ENCODE measurements at places on chromosomes 6 and 20.

- H3K4me3 ChIP-seq: no peak overlapping the region
- DNase-seq: no peak
- H3K4me1 ChIP-seq: no peaks in the 10 kb centered on the region
Observed at GRCh38 chr6:106751501-106752252, 122.3 kb downstream of the QRSL1 start.

GRCh38 chr20:46073443-46073842, 16.3 kb downstream of the NCOA5 start:
- H3K27ac ChIP-seq: no peak overlapping the region
- no peak overlapping the region for H3K4me3 ChIP-seq
- H3K27me3 ChIP-seq: no peaks in the 10 kb centered on the region
- DNase-seq: no peak
- peaks cover 13% of the 10 kb centered on the region for H3K36me3 ChIP-seq
- peaks cover 3% of the 10 kb centered on the region for H3K4me1 ChIP-seq

DNA sequence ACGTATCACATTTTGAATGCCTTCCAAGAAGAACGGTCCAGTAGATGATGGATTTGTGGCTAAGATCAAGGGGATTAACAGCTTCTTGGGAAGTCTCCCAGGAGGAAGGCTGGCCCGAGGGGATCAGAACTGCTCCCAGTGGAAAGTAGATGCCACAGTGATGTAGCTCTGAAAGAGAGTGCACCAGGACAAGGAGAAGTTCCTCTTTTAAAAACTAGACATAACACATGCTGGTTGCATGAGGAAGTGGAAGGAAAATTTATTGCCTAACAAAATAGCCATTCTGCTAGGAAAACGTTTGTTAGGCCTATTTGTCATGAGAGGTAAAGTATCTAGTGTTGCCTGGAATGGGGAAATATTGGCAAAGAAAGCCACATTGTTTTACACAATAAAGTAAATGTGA, 87.8 kb downstream of the CDH26 start:
- H3K4me3 ChIP-seq: no peak overlapping the region
- no peaks in the 10 kb centered on the region for H3K36me3 ChIP-seq
- H3K27ac ChIP-seq: no peak overlapping the region
- peaks cover 4% of the 10 kb centered on the region for H3K27me3 ChIP-seq
- H3K4me1 ChIP-seq: peaks cover 9% of the 10 kb centered on the region

GRCh38 chr20:45552456-45552855, 5.3 kb upstream of the EPPIN start:
- H3K27ac ChIP-seq: no peak overlapping the region
- no peaks in the 10 kb centered on the region for H3K36me3 ChIP-seq
- H3K4me1 ChIP-seq: no peaks in the 10 kb centered on the region
- no peak for DNase-seq
- H3K27me3 ChIP-seq: peaks cover 47% of the 10 kb centered on the region

DNA sequence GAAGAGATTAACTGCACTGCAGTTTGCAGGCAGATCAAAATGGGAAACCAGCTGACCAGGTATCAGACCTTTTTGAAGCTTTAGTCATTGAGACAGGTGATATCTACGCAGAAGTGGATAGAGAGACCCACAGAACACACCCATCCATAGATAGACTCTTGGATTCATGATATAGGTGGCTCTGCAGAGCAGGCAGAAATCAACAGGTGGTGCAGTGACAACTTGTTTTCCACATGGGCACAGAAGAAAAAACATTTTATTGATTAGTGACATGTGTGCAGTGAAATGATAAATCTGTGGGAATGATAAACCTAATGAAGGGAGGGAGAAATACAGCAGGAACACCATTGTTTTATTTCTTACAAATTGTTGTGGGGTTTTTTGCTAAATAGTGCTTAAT, 45.2 kb downstream of the NUDT3 start:
- H3K27me3 ChIP-seq: no peaks in the 10 kb centered on the region
- peaks cover 24% of the 10 kb centered on the region for H3K4me1 ChIP-seq
- DNase-seq: no peak
- no peak overlapping the region for H3K27ac ChIP-seq
- no peak overlapping the region for H3K4me3 ChIP-seq
- no peaks in the 10 kb centered on the region for H3K36me3 ChIP-seq

DNA sequence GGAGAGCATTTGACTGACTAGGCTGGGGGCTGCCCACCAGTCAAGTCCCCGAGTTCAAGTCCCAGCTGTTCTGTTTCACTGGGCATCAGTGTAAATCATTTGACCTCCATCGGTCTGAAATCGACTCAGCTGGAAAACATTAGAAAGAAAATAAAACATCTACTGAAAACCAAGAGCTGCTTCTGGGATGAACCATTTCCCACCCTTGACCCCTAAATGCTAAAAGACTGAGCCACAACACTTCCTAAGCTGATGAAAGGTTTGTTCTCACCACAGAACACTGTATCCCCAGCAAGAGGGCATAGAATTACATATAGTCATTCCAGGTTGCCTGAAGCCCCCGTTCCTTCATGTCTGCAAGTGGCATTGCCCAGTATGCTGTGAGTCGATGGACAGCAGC, 237.0 kb upstream of the TAB2 start:
- no peaks in the 10 kb centered on the region for H3K27me3 ChIP-seq
- no peak for DNase-seq
- H3K36me3 ChIP-seq: no peaks in the 10 kb centered on the region
- peak overlapping the region; percentile 62 for H3K27ac ChIP-seq
- H3K4me1 ChIP-seq: peaks cover 26% of the 10 kb centered on the region

DNA sequence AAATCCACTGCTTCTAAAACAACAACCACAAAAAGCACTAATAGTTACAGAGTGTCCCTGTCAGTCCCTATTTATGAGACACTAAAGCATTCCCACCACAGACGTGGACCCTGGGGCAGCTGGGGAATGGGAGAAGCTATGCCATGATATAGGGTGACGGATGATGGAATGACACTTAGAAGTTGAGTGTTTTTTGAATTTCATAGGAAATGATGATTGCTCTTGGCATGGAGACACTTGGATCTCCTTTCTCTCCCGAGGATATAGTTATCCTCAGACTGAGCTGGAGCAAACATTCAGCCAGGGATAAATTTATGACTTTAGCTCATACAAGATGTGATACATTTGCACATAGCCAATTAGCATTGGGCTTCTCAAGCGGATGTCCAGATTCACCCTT, 151.2 kb downstream of the EDN3 start:
- H3K4me3 ChIP-seq: no peak overlapping the region
- H3K27ac ChIP-seq: no peak overlapping the region
- peaks cover 31% of the 10 kb centered on the region for H3K27me3 ChIP-seq
- no peaks in the 10 kb centered on the region for H3K36me3 ChIP-seq

- no peak overlapping the region for H3K4me3 ChIP-seq
- no peak overlapping the region for H3K27ac ChIP-seq
- H3K36me3 ChIP-seq: no peaks in the 10 kb centered on the region
Observed at GRCh38 chr6:39841291-39841690, 49.1 kb downstream of the DAAM2 start.

- no peaks in the 10 kb centered on the region for H3K4me1 ChIP-seq
- H3K36me3 ChIP-seq: peaks cover 12% of the 10 kb centered on the region
- DNase-seq: no peak
- H3K27ac ChIP-seq: no peak overlapping the region
Observed at GRCh38 chr6:66558189-66558588, 851.2 kb upstream of the EYS start.

GRCh38 chr6:167058261-167058660, 59.1 kb downstream of the CEP43 start:
- H3K4me3 ChIP-seq: no peak overlapping the region
- H3K36me3 ChIP-seq: no peaks in the 10 kb centered on the region
- H3K27me3 ChIP-seq: peaks cover 9% of the 10 kb centered on the region

DNA sequence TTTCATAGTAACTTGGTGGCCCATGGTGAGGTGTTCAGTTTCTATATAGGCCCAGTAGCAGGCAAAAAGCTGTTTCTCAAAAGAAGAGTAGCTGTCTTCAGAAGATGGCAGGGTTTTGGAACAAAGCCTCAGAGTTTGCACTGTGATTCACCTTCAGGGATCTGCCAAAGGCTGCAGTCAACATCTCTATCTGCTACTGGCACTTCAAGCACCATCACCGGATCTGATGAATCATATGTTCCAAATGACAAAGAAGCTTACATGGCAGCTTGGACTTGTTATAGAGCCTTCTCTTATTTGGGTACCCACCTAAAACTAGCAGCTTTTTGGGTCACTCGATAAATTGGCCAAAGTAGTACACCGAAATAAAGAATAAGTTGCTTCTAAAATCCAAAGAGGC, 39.5 kb downstream of the PKIB start:
- no peak overlapping the region for H3K4me3 ChIP-seq
- no peaks in the 10 kb centered on the region for H3K36me3 ChIP-seq
- no peaks in the 10 kb centered on the region for H3K4me1 ChIP-seq
- no peak overlapping the region for H3K27ac ChIP-seq

DNA sequence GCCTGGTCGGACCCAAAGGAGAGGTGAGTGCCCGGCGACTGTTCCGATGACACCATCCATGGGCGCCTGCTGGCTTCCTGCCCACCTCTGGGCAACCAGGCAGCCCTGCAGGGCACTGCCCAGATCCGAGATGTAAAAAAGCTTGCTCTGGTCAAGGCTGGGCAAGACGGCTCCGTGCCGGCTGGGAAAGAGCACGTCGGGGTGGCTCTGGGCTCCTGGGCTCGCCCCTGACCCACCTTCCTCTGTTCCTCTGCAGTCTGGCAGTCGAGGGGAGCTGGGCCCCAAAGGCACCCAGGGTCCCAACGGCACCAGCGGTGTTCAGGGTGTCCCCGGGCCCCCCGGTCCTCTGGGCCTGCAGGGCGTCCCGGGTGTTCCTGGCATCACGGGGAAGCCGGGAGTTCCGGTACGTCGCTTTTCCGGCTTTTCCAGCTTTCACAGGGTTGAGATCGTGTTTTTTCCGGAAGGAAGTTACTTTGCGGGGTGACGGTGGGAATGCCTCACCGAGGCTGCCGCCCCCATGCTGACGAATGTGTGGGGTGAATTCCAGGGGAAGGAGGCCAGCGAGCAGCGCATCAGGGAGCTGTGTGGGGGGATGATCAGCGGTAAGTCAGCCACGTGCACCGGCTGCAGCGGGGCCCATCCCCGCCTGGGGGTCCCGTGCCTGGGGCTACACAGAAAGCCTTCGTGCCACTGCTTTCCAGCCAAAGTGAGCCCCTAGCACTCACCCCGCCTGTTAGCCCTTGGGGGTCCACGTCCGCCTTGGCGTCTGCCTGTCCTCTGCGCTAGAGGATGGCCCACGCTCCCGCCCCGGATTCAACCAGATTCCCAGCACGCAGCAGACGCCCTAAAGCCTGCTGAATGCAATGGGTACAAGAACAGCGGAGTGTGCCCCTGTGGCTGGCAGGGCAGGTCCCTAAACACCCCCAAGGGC, 19.3 kb downstream of the COL9A3 start:
- DNase-seq: no peak
- H3K4me1 ChIP-seq: no peaks in the 10 kb centered on the region
- H3K27ac ChIP-seq: no peak overlapping the region

GRCh38 chr6:56278171-56278591, 30.8 kb upstream of the COL21A1 start:
- no peaks in the 10 kb centered on the region for H3K4me1 ChIP-seq
- H3K4me3 ChIP-seq: no peak overlapping the region
- DNase-seq: no peak

DNA sequence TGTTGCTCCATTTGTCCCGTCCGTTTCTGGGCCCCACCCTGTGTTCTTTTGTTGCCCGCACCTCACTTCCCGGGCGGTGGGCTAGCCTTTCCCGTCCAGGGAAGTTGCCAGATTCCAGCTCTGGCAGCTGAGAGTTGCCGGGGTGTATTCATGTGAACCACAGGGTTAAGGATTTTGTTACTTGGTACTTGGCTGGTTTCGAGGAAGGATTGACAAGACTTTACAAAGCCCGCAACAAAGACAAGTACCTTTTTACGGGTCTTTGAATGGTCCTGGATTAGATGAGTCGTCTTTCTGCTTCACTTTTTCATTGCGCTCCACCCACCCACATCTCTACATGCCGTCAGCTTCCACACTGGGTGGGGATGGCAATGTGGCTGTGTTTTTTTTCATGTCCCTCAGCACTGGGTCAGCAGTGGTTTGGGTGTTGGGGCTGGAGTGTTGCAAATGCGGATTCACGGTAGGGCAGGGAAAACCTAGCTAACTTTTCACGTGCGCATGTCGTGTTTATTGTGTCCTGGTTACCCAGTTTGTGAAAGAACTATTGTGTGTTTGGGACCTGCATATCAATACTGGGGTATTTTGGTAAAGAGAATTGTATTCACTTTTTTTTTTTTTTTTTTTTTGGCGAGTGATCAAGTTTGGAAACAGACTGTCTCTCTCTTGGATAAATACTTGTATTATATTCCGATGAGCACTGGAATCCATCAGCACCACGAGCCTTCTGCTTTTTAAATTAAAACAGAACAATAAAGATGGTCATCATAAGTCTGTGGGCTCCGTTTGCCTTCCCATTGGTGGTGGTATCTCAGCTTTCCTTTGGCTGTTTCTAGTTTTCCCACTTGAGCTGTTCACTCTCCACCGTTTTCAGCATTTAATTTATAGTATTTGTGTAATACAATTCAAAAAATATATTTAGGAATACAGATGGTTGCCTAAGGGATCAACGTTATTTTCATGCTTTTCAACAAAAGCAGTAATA, 1.2 kb downstream of the DUSP22 start:
- DNase-seq: peak; percentile 86
- no peaks in the 10 kb centered on the region for H3K27me3 ChIP-seq
- H3K4me3 ChIP-seq: peak overlapping the region; percentile 94
- H3K4me1 ChIP-seq: peaks cover 53% of the 10 kb centered on the region

DNA sequence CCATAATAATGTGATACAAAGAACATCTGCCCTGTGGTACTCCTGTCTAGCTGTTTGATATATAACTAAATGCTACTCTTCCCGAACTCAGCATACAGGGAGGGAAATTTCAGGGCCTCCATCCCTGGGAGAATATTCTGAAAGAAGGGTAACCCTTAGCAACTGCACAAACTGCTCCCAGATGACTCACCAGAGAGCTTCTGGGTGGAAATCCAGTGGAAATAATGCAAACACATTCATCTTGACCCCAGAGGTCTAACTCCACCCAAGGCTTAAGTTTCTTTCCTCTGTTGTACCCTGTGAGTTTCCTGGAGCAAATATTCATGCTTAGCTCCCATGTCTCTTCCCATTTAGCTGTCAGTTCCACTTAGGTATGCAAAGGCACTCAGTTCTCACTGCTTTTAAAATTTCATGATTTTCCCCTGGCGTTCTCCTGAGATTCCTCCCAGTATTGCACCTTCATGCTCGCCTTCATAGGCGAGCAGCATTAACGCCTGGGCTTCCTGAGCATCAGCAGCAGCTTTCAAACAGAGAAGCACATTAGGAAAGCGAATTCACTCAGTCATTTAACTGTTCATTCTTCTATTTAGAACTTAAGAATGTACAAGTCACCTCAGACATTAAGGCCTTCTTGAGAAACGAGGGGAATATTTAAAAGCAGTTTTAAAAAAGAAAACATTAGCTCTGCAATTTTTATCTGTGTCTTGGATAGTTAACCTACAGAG, 43.8 kb upstream of the LAMA4 start:
- no peak overlapping the region for H3K27ac ChIP-seq
- no peaks in the 10 kb centered on the region for H3K4me1 ChIP-seq
- no peak for DNase-seq
- H3K4me3 ChIP-seq: no peak overlapping the region
- peaks cover 42% of the 10 kb centered on the region for H3K27me3 ChIP-seq
